ENCODE measurements at places on chromosomes 12 and 14. TPM values are rescaled to one million over a fixed set of nuclear protein-coding genes. Genes with fewer than 3 reads are reported as not detected.

Gene OASL
- polyA plus RNA-seq, result 0.42 TPM

Gene CRY1
- 11.5 TPM for polyA plus RNA-seq

Gene AVPR1A
- polyA plus RNA-seq, result 0.80 TPM

Gene C12orf76
- polyA plus RNA-seq, result 6.8 TPM
